ENCODE measurements at places on chromosomes 3 and 15. TPM values are rescaled to one million over a fixed set of nuclear protein-coding genes. Genes with fewer than 3 reads are reported as not detected.

DNA sequence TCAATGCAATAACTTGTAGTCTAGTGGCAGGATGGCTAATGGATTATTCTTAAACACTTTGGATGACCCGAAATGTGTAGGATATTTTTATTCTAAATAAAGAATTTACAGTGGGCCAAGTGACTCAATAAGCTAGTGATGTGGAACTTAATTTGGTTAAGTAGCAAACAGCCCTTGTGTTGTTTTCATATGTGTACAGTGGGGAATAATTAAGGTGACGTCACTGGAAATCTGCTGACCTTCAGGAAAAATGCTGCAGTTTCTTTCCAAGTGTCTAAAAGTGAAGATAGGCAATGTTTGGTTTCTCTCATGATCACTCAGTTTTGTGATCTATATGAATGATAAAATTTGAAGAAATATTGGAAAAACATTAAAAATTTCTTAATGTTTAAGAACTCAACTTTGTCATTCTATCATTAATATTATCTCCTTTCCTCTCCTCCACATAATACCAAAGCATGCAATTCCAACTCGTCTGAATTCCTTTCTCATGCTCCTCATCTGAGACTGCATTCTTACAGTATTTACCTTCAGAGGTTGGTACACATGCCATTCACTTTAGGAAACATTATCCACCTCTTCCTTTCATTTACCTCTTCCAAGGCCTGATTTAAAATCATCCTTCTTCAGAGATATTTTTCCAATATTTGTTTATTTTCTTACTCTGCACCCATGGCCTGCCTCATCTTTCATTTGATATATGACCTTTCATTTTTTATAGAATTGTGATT, 414.6 kb upstream of the ARPP21 start:
- ATAC-seq = no peak

GRCh38 chr3:5160940-5161858, 26.3 kb upstream of the EDEM1 start:
- ATAC-seq = peak; percentile 69

DNA sequence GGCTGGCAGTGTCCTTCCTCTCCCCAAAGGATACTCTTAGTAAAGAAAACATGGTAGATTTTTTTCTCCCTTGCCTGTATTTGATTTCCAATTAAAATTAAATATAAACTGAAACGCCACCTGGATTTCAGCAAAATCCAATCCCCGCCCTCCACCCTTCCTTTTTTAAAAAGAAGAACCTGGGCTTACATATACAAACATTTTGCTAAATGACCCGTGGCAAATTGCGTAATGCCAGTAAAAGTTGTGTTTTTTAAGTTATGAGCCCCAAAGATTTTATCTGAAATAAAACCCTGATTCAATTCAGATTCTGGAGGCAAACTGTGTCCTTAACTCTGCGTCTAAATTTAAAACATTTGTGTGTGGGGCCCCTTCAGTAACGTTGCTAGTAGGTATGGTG, 403.0 kb downstream of the FOXP1 start:
- no peak for ATAC-seq

- peak; percentile 86 for ATAC-seq
Measured at GRCh38 chr3:71111784-71112440, 471.6 kb downstream of the FOXP1 start.

DNA sequence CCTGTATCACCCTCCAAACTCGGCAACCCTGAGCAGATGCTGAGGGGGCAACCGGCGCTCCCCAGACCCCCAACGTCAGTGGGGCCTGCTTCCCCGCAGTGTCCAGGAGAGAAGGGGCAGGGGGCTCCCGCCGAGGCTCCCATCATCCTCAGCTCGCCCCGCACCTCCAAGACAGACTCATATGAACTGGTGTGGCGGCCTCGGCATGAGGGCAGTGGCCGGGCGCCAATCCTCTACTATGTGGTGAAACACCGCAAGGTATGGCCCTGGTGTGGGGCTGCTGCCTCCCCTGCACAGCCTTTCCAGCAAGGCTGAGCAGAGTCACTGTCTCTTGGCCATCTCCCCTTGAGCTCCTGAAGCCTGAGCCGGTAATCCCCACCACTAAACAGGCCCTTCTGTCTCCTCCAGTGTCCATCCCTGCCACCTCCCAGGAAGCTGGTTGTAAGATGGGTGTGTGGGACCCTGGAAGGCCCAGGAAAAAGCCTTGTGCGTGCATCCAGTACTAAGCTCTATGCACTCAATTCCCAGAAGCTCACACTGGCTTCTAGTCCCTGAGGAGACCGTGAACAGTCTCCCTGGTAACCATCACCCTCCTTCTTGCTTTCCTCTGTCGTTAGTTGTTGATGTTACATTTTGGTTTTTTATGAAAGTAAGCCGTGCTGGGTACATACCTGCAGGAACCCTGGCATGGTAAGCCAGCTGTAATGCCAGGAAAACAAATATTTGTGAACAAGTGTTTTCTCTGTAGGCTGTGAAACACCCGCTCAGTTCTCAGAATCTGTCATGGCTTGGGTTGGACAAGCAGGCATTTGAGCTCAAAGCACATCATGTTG, 63.3 kb downstream of the BOC start:
- no peak for ATAC-seq

- ATAC-seq = peak; percentile 21
Measured at GRCh38 chr3:119206611-119207511, 33.5 kb downstream of the UPK1B start.

ECE2 gene
- not detected for total RNA-seq

SIDT1 gene
- 20.8 TPM for total RNA-seq

CISH gene
- 327 TPM for total RNA-seq
